Fibroblast of lung (primary cell): ENCODE measurements at places on chromosomes 11 and 22. TPM values are rescaled to one million over a fixed set of nuclear protein-coding genes. Genes with fewer than 3 reads are reported as not detected.

The OR5A1 gene
- not detected in 2 replicates for total RNA-seq

The ZC3H7B gene
- 39.3 and 64.4 TPM in 2 replicates for total RNA-seq

The PLAAT2 gene
- total RNA-seq = not detected in 2 replicates

DNA sequence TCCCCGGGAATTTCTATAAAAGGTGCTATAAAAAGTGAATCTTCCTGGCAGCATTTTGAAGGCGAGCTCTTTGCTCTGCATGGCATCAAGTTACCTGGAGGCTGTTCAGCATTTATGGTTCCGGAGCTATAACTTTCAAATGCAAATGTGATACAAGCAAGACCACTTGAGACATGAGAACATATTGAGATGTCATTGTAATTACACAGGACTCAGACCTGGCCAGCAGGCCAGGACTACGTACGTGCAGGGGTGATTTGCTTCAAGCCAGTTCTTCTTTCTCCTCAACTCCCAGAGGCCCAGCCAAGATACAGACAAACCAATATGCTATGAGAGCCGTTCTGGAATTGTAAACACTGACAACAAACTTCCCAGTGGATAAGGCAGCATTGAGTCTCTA lies 227.4 kb upstream of the FAT3 start:
- no peak for DNase-seq

- DNase-seq = no peak
Measured at GRCh38 chr11:57728829-57729228, 12.5 kb upstream of the SELENOH start.

DNA sequence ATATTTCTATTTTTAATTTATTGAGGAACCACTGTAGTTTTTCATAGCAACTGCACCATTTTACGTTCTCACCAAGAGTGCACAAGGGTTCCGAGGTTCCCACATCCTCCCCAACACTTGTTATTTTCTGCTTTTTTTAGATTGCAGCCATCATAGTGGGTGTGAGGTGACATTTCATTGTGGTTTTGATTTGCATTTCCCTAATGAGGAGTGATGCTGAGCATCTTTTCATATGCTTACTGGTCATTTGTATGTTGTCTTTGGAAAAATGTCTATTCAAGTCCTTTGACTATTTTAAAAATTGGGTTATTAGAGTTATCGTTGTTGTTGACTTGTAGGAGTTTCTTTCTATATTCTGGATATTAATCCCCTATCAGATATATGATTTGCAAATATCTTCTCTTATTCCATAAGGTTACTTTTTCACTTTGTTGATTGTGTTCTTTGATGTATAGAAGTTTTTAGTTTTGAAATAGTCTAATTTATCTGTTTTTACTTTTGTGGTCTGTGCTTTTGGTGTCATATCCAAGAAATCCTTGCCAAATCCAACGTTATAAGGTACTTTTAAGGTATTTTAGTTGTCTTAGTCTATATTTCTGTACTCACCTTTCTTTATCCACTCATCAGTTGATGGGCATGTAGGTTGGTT lies 9.0 kb downstream of the NEAT1 start:
- DNase-seq = peak; percentile 43

DNA sequence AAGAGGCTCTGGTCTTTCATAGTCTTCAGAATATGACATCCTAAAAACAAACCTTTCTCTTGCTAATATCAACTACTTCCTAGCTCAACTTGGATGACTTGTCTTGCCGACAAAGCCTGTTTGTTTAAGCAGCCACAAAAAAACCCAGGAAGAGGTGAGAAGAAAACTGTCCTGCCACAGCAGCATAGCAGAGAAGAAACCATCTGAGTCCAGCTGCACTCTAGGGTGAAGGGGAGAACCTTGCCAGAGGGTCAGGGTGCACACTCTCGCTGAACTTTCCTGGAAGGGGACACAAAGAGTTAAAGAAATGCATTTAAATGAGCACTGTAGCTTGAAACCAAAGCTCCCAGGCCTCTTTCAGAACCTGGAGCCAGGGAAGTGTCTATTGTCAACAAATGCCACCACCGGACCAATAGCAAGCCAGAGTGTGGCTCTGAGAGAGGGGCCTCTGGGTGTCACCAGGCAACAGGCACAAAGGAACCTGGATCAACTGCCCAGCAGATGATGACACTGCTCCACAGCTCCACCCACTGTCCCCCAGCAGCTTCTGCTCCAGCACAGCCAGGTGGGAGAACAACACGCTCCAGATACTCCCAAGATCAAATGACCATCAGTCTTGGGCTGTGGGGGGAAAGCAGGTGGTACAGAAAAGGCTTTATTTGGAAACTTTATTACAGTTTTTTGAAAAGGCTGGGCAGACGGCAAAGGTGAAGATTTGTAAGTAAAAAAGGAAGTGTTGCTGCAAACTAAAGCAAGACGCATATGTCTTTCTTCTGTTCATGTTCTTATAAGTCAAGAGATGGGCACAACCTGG lies 105.7 kb downstream of the RASSF10 start:
- DNase-seq = no peak

DNA sequence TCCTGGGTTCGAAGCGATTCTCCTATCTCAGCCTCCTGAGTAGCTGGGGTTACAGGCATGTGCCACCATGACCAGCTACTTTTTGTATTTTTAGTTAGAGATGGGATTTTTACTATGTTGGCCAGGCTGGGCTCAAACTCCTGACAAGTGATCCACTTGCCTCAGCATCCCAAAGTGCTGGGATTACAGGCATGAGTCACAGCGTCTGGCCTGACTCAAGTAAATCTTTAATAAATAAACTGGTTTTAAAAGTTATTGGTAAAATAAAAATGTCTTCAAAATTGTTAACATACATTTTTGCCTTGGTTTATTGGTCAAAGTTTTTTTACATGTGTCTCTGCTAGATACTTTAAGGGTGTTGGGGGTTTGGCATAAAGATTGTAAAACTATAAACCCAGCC lies 7.3 kb upstream of the PES1 start:
- no peak for DNase-seq

DNA sequence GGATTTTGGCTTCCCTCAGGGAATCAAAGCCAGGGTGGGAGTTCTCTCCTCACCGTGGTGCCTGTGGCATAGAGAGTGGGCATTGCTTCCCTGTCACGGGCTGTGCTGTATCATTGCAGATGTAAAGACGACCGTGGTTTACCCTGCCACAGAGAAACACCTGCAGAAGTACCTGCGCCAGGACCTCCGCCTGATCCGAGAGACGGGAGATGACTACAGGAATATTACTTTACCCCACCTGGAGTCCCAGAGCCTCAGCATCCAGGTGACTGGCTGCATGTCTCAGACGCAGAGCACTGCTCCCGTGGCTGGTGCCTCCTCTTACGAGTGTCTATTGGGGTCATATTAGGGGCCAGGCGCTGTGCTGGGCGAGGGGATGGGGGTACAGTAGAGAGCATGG lies 24.2 kb upstream of the ST3GAL4 start:
- DNase-seq = no peak

- peak; percentile 86 for DNase-seq
Measured at GRCh38 chr11:75365711-75366181, 14.3 kb upstream of the ARRB1 start.

DNA sequence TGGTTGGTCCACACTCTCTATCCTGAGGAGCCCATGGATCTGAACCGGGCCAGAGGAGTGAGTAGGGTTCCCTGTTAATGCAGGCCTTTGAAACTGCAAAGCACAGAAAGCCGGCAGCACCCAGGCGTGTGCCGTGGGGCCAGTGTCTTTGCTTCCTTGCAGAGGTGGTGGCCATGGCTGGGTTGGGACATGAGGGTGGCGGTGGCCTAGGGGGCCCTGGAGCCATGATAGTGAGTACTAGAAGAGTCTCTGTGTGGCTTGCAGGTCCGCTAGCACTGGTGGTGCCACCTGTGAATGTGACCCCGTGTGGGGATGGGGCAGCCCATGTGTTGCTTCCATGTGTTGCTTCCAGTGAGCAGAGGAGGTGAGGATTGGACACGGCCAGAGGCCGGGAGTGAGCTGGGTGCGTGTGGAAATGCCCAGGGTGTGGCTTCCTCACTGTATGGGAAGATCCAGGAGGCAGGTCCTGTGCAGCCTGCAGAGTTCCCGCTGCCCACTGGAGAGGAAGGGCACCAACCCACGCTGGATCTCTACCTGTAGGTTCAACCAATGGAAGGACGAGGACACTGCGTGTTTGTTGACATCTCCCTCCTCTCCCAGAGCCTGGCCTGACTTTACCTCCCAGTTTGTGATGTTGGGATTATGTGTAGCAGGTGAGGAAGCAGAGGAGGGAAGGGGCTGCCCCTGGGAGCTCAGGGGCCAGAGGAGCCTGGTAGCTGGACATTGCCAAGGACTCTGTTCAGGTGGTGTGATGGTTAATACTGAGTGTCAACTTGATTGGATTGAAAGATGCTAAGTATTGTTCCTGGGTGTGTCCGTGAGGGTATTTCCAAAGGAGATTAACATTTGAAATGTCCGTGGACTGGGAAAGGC lies 796.6 kb downstream of the TBC1D22A start:
- DNase-seq = no peak

DNA sequence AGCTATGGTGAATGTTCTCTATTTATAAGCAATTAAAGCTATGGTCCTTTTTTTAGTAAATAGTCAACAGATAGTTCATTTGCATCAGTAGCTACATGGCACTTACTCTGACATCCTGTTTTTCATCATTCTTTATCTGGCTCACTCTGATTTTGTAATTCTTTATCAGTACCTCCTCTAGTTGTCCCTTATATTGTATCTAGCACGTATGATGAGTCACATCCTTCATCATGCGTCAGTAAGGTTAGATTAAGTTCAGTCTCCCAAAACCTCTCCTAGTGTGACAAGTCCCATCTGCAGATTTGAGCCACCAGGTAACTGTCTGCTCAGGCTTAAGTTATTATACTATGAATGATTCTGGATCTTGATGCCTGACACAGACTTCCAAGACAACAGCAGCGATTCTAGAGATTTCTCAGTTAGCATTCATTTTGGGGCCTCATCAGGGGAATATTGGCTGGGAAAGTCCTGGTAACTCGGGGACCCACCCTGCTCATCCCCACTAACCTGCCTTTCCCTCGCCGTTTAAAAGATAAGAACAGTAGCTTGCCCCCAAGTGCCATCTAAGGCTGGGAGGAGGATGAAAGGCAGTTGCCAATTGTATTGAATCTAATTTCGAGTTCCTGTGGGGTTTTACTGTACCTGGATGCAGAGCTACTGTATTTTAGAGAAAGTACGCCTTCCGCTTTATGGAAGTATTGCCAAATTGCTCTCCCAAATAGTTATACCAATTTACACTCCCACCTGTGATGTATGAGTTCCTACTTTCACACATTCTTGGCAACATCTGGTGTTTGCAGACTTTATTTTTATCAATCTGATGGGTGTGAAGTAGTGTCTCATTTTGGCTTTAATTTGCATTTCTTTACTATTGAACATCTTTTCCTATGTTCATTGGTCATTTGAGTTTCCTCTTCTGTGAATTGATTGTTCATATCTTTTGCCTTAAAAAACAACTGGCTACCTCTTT lies 55.9 kb downstream of the ZC3H12C start:
- DNase-seq = peak; percentile 87

GRCh38 chr11:17014833-17015626 lies 816 bp upstream of the PLEKHA7 start:
- DNase-seq = peak; percentile 63

DNA sequence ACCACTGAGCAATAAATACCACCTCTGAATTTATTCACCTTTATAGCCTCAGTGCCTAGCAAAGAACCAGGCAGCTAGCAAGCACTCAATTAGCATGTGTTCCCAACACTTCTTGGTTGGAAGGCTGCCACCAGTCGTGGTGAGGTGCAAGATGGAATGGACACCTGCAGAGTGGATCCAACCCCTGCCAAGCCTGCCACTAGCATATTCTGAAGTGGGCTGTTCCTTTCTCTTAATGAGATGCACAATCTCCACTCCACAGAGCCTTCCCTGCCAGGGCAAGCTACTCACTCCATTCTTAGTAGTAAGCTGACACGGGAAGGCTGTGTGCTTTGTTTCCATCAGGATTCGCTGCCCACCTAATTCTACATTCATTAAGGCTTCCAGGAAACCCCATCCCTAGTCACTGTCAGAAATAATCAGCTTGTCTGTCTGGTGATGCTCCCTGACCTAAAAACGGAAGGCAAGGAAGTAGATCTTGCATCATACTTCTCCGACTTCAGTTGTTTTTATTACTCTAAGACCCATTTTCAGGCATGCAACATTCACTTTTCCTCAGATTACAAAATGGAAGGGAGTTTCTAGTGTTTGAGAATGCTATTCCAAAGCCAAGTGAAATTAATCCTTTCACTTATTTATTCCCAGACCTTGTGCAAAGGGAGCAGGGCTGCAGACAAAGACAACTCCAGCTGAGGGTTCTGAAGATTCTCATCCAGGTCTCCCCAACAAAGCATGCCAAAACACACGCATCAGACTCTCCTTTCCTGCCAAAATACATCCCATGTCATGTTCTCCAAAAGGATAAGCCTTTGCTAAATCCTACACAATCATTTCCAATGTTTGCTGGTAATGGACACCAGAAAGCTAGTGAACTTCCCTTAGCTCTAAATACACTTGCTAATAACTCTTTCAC lies 128.0 kb downstream of the TENM4 start:
- peak; percentile 53 for DNase-seq

GRCh38 chr11:72478669-72479068 lies 44.3 kb upstream of the CLPB start:
- no peak for DNase-seq

DNA sequence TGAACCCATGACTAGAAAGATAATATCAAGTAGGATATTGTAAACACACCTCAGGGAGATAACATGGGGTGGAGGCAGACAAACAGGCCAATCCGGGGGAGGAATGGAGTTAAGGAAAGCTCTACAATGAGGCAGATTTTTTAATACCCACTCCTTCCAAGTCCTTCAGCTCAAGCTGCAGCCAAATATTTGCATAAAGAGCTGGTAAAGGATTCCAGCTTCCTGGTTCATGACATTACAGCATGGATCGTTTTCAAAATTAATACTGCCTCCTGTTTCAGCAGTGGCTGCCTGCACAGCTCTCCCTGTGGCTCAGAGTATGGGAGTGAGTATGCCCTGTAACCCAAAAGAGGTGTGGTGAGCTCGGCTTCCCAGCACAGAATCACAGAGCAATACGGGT lies 5.1 kb downstream of the POU2AF3 start:
- DNase-seq = peak; percentile 9
